SHP77 (cell line): ENCODE measurements at places on chromosomes 2 and 18.

- no peak for DNase-seq
These were observed 36.8 kb upstream of the GPD2 start for GRCh38 chr2:156399224-156399949.

GRCh38 chr2:120310136-120310535, 35.8 kb upstream of the INHBB start:
- DNase-seq = no peak

DNA sequence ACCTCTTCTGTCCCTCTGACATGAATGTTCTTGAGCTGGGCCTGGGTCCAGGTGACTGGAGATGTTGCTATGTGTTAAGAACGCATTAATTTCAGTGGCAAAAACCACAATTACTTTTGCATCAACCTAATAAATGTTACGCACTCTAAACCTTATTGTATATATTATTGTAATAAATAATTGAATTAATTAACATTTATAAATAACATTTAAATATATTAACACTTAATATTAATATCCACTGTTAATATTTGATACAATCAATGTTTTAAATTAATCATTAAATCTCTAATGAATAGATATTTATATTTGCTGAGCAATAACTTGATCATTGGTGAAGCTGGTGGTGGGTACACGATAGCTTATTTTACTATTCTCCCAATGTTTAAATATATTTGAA, 97.4 kb downstream of the KCNF1 start:
- no peak for DNase-seq

DNA sequence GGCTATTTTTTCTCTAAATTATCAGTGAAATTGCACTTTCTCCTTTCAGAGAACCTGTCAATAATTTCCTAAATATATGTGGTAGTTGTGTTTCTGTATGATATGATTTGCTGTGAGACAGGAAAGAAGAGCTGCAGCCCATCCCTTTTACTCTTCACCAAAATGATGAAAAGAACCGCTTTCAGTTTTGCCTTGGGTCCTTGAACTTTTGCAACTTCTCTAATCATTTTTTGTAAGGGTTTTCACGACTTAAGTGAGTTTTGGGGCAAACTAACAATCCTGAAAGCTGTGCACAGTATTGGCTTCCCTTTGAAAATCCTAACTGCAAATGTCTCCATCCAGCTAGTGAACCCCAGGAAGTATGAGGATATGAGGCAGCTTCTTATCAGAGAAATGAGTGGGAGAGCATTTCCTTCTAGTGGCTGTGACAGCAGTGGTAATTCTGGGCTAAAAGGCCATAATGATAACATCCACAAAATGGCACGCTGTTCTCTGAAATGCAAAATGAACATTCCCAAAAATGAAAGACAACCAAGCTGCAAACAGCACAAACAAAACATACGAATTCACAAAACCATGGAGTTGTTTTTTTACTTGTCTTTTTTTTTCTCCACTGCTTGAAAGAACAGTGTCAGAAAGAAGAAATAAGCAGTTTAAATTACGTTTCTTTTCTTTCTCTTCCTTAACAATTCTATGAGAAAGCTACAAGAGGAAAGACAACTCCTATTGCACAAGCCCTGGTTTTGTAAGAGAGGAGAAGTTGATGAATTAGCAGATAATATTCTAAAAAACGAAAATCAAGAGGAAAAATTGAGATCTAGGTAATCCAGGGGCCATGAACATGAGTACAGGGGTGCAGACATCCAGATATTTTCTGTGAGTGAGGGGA, 1291.6 kb upstream of the ZEB2 start:
- DNase-seq = no peak

GRCh38 chr2:201220102-201220570, 37.2 kb downstream of the CASP10 start:
- DNase-seq = no peak
